ENCODE measurements at places on chromosomes 7 and 10. TPM values are rescaled to one million over a fixed set of nuclear protein-coding genes. Genes with fewer than 3 reads are reported as not detected.

- peak; percentile 25 for DNase-seq
Observed at GRCh38 chr10:31581741-31582323, 262.8 kb downstream of the ZEB1 start.

DNA sequence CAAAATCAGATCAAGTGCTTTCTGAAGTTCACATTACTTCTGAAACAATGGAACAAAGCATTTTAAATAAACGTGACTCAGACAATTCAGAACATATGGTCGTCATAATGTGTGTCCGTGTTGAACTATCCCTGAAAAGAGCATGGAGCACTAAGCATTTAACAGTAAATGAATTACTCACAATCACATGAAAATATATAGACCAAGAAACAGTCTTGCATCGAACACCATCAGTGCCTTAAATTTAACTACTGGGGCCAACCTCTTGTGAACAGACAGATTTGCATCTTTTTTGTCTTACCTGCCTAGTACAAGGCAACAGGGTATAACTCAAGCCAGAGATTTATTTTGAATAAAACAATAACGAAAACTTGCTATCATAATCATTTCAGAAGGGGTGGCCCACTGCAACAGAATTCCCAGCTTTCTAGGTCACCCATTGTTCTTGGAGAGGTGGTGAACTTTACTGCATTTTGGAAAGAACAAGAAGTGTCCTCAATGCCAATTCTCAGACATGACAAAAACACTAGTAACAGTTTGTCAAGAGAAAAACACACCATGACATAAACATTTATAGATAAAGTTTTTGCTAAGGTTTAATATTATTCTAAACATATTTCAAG is 293.5 kb downstream of the SFMBT2 start:
- no peak for DNase-seq

Gene AKR1C1
- total RNA-seq = 11.8 TPM

Gene RASA4
- total RNA-seq = 9.9 TPM

- DNase-seq = no peak
Observed at GRCh38 chr7:152078786-152079185, 53.3 kb downstream of the GALNT11 start.

DNA sequence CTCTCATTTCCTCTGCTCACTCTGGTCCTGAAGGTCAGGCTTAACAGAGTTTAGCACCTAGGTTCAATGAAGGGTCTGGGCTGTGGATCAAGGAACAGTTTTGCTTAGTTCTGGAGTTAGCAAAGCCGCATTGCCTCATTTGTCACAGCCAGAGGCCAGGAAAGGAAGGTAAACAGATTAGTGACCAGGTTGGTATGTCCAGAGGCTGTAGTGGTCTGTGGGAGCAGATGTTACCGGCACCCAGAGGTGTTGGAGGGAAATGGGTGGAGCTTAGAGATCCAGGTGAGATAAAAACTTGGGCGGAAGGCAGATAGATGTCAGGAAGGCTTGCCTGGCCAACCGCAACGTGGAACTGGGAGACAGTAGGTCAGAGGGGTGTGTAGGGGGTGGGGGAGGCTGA is 36.6 kb upstream of the ZMIZ2 start:
- no peak for DNase-seq

GRCh38 chr7:141550386-141551093 is 670 bp upstream of the AGK start:
- peak; percentile 2 for DNase-seq

DNA sequence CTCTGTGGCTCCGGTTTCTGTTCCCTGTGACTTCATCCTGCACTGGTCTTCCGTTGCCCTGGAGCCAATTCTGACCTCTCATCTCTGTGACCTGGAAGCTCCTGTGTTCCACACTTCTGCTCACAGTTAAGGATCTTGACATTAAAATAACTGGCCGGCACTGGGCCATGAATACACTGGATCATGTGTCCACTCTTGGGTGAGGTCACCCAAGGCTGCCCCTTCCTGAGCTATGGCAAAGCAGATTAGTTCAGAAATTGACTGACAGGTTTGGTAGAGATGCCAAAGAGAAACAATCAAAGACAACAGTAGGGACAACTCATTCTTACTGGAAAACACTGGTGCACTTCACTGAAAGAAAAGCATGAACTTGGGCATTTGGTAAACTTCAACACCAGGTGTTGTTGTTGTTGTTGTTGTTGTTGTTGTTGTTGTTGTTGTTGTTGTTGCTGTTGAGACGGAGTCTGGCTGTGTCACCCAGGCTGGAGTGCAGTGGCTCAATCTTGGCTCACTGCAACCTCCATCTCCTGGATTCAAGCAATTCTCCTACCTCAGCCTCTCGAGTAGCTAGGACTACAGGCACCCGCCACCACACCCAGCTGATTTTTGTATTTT is 36.7 kb upstream of the GRID1 start:
- no peak for DNase-seq

- DNase-seq = peak; percentile 54
Observed at GRCh38 chr10:99057936-99058690, 177.5 kb downstream of the HPSE2 start.

Gene SLC13A1
- total RNA-seq = 0.48 TPM

DNA sequence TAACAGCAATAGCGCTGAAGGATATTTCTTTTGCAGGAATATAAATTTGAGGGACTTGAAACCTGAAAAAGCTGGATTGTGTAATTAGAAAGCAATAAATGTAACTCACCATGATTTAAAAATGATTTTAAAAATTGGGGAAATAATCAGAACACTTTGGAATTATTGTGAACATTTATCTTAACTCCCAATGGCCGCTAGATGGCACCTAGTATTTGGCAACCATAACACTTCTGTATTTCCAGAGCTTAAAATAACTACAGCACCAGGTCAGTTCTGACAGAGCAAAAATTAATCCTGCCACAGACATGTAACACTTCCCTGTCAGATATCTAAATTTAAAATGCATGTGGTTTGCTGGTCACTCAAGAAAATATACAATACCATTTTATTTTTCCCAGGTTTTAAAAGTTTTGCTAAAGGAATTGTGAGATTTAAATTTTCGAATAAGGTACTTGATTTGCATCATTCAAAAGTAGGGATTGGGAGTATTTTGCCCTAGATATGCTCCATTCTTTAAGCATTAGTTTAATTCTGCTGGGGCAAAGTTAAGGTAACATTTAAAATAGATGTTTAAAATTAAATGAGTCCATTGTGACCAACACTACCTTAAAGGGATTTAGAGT is 144.5 kb downstream of the PPP1R3A start:
- peak; percentile 67 for DNase-seq

GRCh38 chr10:25497246-25497645 is 322.4 kb downstream of the GPR158 start:
- DNase-seq = no peak

- DNase-seq = peak; percentile 15
Observed at GRCh38 chr7:17939211-17939605, 1.1 kb downstream of the SNX13 start.

DNA sequence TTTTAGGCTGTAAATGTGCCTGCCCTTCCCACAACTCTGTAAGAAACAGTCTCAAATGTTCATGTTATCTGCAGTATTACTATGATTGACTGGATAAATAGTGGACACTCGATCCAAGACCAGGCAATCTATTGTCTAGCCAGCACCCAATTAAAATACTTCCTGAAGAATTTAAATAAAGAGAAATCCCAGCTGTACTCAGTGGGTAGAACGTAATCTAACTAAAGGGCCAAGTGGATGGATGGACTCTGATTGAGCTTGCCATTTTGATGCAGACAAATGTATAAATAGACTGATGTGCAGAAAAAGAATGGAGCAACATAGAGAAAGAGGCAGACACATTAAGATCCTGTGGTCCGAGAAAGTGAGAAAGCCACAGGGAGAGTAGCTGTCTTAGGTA is 158.0 kb downstream of the IPMK start:
- DNase-seq = no peak

Gene SFRP5
- 0.48 TPM for total RNA-seq

DNA sequence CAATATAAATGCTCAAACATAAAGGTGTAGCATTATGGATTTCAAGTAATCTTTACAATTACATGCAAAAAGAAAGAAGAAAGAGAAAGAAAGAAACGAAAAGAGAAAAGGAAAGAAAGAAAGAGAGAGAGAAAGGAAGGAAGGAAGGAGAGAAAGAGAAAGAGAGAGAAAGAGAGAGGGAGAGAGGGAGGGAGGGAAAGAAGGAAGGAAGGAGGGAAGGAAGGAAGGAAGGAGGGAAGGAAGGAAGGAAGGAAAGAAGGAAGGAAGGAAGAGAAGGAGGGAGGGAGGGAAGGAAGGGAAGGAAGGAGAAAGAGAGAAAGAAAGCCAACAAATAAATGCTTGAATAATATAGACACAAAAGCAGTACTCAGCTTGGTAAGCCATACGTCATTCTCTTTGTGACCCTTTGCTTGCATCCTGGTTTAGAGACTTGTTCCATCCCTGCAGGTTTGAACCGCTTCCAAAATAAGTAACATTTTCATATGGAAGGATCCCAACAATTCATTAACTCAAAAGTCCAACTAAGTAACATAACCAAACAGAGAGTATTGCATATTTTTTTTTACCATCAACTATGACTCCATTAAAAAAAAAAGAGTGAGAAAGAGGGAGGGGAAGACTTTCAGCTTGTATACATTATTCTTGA is 95.8 kb downstream of the SEMA3D start:
- DNase-seq = no peak

- peak; percentile 18 for DNase-seq
Observed at GRCh38 chr10:60521974-60522405, 132.3 kb upstream of the ANK3 start.

GRCh38 chr7:134714470-134715205 is 64.8 kb upstream of the CALD1 start:
- DNase-seq = no peak

Gene OR2A12
- 6.5 TPM for total RNA-seq

Gene NPSR1
- not detected for total RNA-seq

DNA sequence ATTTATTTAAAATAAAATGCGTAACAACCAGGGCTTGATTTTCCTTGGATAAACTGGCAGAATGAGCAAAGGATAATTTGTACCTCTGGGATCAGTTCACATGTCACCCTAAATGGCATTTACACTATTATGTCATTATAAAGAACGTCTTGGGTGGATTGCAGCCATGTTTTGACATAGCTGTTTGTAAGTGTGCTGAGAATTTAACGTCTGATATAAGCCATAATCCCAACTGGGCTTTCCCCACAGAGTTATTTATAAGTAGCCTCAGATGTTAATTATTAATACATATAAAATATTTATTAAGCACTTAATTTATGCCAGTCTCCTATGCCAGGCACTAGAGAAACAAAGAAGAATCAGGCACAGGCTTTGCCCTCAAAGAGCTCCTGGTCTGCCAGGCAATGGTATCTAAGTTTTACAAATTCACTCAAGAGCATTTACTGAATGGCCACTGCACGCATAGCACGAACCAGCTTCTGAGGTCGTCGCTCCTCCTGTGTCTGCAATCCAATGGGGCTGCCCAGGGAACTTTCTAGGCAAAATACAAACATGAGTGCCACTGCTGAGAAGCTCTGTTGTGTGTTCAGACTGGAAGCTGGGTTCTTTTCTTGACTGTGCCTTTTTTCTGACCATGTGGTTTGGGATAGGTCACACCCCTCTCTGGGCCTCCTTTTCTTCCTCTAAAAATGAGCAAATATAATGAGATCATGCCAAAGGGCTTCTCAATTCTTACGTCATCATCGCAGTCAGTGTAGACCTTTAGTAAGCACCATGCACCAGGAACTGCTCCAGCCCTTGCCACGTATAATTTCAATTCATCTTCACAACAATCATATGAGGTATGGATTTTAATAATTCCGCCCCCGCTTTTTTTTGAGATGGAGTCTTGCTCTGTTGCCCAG is 11.3 kb upstream of the CTBP2 start:
- no peak for DNase-seq

DNA sequence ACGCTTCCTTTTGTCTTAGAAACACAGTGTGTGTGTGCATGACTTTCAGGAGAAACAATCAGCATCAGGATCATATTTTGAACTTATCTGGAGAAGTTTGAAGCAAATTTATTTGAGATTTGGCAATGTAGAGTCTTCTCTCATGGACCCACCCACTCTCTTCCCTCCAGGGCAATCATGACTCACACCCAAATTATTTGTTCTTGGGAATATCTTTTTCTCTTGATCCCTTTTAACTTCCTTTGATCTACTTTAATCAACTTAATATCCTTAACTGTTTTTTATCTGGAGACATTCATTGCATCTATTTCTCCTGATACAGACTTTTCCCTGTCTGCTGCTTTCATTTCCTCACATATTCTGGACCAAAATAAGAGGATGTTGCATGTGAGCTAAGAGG is 1174.3 kb downstream of the GATA3 start:
- DNase-seq = peak; percentile 79

Gene ADAM22
- 5.5 TPM for total RNA-seq

GRCh38 chr10:88851706-88852105 is at the start of gene ANKRD22:
ANKRD22 (minus strand) TSS chr10:88851844; CDS start chr10:88851607, 237 bp downstream.
- DNase-seq = peak; percentile 81

Gene DNAJB6
- 115 TPM for total RNA-seq

Gene MRLN
- 16.9 TPM for total RNA-seq

DNA sequence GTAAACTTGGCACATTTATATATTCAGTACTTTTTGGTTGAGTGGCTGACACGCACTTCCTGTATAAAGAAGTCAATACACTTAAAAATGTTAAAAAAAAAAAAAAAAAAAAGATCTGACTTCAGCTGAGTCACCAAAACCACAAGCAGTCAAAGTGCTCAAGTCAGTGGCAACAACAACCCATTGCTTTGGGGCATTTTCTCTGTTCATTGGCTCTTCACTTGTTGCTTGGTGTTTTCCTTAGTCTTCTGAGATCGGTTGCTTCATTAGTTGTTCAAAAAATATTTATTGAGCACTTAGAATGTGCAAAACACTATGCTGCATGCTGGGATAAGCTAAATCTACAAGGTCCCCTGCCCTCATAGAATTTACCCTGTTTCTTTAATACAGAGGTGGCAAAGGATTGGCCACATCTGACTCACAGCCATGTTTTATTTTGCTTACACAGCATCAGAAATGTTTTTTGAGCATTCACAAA is 63.7 kb downstream of the ZNRF2 start:
- DNase-seq = peak; percentile 30

DNA sequence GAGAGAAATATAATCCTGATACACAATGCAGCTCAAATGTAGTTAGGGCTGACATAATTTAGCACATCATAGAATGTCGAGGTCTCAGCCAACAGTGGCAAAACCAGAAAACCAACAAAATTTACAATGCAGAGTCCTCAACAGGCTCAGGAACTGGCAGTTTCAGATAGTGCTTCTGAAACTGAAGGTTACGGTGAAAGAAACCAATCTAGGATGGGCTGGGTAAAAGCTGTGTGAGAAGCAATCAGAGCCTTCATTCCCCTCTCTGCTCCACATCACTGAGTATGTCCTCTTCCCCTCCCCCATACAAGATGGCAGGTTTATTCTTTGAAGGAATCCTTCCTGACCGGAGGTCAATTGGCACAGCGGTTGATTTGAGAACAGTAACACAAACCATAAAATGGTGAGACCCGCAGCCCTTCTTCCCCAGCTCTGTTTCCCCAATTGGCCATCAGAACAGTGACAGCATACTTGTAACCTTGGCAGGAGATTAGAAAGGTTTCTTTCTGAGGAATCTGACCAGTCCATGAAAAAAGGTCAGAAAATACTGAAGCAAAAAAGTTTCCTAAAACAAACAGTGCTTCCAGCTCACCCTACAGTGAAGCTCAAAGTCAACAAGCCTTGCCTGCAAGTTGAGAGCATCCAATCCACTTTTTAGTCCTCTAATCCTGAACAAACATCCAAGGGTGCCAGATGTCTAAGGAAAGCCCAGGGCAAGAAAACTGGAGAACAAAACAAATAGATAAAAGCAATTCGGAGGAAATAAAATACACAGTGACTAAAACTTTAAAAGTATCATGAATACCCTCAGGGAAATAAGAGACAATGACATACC is 53.9 kb upstream of the IL6 start:
- no peak for DNase-seq

GRCh38 chr7:80372415-80372814 is 139.4 kb downstream of the GNAT3 start:
- peak; percentile 54 for DNase-seq

Gene ST7
- 19.7 TPM for total RNA-seq

Data from umbilical cord (tissue), 2 donors.